ENCODE measurements at places on chromosomes 13 and 19.

- DNase-seq, result no peak
Observed at GRCh38 chr13:77620138-77620537, 77.3 kb upstream of the SLAIN1 start.

- DNase-seq, result no peak
Observed at GRCh38 chr19:9842834-9843625, 7.9 kb downstream of the PIN1 start.

DNA sequence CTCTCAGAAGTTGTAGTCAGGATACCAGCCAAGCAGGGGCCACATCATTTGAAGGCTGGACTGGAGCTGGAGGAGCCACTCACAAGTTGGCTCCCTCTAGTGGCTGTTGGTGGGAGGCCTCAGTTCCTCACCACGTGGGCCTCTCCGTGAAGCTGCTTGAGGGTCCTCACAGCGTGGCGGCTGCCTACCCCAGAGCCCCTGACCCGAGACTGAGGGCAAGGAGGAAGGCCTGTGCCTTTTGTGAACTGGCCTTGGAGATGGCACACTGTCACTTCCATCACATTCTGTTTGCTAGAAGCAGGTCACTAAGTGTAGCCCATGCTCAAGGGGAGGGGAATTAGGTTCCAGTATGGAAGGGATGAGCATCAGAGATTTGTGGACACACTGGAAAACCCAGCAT is 14.6 kb downstream of the GNA11 start:
- no peak for DNase-seq

DNA sequence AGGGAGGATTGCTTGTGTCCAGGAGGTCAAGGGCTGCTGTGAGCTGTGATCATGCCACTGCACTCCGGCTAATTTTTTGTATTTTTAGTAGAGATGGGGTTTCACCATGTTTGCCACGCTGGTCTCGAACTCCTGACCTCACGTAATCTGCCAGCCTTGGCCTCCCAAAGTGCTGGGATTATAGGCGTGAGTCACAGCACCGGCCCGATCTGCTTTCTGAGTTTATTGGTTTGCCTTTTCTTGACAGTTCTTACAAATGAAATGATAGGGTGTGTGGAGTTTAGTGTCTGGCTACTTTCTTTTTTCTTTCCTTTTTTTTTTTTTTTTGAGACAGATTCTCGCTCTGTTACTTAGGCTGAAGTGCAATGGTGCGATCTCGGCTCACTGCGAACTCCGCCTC is 848 bp downstream of the C19orf44 start:
- no peak for DNase-seq

DNA sequence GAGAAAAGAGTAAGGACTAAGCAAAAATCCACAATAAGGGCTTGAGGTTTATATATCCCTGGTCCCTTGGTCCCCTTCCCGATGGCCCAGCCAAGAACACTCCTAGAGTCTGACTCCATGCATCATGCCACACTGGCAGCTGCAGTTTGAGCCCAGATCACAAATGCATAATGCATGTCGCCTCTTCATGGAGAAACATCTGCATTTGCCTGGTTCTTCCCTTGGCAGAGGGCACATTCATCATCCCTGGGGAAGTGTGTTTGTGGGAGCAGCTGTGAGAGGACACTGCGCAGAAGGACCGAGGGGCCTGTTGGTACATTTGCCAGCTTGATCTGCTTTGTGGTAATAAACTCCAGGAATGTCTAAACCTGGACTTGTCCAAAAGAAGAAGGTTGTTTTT is 731.8 kb downstream of the FGF9 start:
- DNase-seq, result no peak

DNA sequence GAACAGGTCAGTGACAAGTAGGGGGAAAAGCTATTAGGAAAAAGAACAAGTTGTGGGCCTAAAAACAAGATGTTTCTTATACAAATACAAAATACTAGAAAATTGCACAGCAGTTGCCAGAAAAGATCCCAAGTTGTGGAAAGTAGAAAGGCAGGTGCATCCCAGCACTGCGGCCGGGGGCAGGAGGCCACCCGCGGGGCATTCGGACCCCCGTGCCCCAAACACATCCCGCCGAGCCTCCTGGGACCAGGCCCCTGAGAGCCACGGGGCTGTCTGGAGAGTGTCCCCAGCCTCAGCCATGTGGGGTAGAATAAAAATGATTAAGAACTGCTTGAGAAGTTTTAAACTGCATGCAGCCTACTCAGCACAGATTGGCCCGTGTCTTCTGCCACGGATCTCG is 11.4 kb downstream of the RASA3 start:
- no peak for DNase-seq

DNA sequence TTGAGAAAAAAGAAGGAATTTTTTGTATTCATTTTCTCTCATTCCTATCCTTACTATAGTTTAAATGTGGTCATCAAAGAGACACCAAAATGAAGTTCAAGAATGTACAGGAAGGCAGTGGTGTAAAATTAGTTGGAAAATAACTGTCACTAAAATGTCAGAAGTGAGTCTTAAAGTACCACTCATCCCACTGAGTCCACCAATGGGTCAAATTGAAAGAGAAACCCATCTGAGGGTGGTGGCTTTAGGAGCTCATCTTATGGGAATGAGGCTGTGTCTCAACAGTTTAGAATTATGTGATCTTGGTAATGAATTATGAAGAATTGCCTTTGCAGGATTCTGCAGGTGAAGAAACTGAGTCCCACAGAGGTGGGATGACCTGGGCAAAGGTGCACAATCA is 403.5 kb downstream of the FGF9 start:
- DNase-seq, result no peak

DNA sequence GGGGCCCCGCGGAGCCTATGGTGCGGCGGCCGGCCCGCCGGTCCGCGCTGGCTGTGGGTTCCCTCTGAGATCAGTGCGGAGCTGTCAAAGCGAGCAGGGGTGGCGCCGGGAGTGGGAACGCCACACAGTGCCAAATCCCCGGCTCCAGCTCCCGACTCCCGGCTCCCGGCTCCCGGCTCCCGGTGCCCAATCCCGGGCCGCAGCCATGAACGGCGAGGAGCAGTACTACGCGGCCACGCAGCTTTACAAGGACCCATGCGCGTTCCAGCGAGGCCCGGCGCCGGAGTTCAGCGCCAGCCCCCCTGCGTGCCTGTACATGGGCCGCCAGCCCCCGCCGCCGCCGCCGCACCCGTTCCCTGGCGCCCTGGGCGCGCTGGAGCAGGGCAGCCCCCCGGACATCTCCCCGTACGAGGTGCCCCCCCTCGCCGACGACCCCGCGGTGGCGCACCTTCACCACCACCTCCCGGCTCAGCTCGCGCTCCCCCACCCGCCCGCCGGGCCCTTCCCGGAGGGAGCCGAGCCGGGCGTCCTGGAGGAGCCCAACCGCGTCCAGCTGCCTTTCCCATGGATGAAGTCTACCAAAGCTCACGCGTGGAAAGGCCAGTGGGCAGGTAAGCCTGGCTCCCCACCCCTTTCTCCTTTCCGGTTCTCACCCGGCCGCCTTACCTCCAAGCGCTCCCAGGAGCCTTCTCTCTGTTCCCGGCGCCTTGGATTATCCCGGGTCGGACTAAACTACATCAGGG is at the start of gene PDX1:
Gene PDX1, plus strand, starts transcription at position 67 of the 743 bp plus-strand sequence. Its CDS starts 139 bp downstream, at position 206.
- no peak for DNase-seq

DNA sequence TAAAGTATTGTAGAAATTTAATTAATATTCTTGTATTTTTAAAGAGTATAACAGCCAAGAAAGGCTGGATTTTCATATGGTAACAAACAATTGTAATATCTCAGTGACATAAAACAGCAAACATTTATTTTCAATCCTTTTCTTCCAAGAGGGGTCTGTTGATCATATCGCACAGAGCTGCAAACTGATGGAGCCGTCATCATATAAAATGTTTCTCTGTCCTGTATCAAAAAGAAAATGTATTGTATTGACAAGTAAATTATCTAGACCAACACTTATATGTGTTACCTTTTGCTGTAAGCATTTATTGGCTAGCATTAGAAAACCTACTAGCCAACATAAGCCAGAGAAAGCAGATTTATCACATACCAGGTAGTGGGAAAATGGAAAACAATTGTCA is 2861.4 kb upstream of the PCDH20 start:
- DNase-seq, result no peak

- no peak for DNase-seq
Observed at GRCh38 chr13:59210543-59210942, 953.2 kb downstream of the DIAPH3 start.

- DNase-seq, result no peak
Observed at GRCh38 chr19:32358321-32358720, 12.9 kb downstream of the ZNF507 start.

GRCh38 chr13:40407567-40407966 is 258.9 kb downstream of the FOXO1 start:
- DNase-seq, result no peak

DNA sequence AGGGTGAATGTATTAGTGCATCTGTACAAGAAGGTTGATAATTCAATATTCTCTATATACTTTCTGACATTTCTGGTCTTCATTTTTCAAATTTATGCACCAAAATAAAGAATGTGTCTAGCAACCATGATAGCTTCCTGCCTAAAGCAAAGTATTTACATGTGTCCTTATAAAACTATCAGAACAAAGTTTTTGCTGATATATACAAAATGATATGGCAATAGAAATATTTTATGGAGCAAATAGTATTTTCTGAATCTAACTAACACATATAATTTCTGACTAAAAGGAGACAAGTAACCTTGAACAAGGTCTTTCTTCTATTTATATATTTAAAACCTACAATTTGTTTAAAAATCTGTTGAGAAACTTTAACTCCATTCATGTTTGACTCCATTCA is 184.9 kb downstream of the DIAPH3 start:
- DNase-seq, result no peak

GRCh38 chr19:56146904-56147303 is 5.8 kb downstream of the ZNF444 start:
- no peak for DNase-seq

DNA sequence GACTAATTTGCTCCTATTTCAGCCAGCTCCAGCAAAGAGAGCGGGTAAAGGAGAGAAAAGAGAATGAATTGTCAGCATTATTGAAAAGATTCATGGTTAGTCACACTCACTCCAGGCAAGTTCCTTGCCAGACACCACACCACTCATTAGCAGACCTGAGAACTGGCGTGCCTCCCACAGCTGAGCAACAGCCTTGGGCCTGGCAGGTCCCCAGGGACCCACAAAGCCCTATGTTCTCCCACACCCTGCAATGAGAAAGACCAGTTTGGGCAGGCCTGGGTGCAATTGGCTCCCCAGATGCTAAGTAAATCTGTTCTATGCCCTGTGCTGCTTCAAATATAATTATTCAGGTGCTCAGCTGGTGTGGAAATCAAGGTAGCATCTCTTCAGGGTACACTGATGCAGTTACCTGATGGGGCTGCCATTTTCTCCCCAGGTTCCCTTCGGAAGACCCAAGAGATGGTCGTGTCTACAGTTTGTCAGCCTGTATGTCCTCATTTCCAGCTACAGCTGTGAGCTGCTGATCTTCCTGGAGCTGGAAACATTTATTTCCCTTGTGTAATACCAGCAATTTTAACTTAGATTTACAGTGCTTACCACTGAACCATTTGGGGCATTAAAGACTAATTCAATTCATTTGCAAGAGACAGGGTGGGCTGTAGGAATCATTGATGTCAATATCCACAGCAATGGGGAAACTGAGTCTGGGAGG is 405.0 kb downstream of the COG6 start:
- no peak for DNase-seq

- no peak for DNase-seq
Observed at GRCh38 chr13:112639521-112639920, 50.3 kb upstream of the ATP11A start.

GRCh38 chr13:113062691-113063090 is 42.9 kb upstream of the F7 start:
- DNase-seq, result no peak

- no peak for DNase-seq
Observed at GRCh38 chr13:98158172-98158899, 15.4 kb downstream of the FARP1 start.

- DNase-seq, result no peak
Observed at GRCh38 chr19:46618670-46619231, 6.1 kb downstream of the PTGIR start.

GRCh38 chr13:85255978-85256377 is 543.2 kb downstream of the SLITRK6 start:
- no peak for DNase-seq

DNA sequence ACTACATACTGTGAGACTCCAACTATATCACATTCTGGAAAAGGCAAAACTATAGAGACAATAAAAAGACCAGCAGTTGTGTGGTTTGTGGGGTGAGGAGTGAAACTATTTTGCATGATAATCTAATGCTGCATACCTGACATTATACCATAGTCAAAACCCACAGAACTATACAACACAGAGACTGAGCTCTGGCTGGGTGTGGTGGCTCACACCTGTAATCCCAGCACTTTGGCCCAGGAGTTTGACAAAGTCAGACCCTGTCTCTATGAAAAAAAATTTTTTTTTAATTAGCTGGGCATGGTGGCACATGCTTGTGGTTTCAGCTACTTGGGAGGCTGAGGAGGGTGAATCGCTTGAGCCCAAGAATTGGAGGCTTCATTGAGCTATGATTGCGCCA is 11.9 kb downstream of the ZNF541 start:
- no peak for DNase-seq

DNA sequence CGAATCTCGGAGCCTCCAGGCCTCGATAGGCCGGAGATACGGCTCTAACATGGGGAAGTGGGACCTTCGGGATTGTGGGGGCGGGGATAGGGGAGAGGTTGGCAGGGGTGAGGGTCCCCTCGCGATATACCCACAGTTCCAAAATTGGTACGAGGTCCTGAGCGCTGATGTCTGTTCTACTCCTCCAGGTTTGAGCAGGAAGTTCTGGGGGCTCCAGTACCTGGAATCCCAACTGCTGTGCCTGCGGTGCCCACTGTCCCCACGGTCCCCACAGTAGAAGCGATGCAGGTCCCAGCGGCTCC is 447 bp downstream of the RBM42 start:
- DNase-seq, result no peak

- no peak for DNase-seq
Observed at GRCh38 chr19:10168386-10168948, 26.3 kb downstream of the DNMT1 start.

- no peak for DNase-seq
Observed at GRCh38 chr13:26585136-26585535, 27.7 kb downstream of the WASF3 start.

GRCh38 chr13:95254339-95254738 is 46.9 kb downstream of the ABCC4 start:
- DNase-seq, result no peak

DNA sequence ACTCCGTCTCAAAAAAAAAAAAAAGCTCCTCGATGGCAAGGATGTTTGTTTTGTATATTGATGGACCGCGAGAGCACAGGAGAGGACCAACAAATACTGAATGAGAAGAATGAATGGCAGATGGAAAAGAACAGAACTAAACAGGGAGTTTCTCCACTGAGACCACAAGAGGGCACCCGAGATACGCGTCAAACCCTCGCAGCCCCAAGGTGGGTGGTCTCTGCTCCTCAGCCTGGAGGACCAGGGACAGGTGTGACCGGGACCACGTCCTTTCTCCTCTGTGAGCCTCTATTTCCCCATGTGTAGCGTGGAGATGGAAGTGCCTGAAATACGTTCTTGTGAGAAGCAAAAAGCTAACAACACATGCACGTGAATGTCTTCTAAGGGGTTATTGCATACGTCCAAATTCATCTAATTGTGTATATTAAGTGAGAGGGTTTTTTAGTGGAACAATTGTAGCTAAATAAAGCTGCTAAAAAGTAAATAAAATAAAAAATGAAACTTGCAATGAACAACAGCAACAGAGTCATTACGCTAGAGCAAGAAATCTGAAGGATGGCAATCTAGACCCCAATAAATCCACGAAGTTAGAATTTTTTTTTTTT is 8.3 kb upstream of the CDC42EP5 start:
- peak; percentile 63 for DNase-seq

GRCh38 chr19:13212759-13213330 is 62.6 kb downstream of the IER2 start:
- no peak for DNase-seq

Data from hindlimb muscle (tissue), 1 donor.